ENCODE measurements at places on chromosomes 1 and 21.
A peak's percentile ranks its signal among the peaks of the same experiment; 100 is the strongest.

DNA sequence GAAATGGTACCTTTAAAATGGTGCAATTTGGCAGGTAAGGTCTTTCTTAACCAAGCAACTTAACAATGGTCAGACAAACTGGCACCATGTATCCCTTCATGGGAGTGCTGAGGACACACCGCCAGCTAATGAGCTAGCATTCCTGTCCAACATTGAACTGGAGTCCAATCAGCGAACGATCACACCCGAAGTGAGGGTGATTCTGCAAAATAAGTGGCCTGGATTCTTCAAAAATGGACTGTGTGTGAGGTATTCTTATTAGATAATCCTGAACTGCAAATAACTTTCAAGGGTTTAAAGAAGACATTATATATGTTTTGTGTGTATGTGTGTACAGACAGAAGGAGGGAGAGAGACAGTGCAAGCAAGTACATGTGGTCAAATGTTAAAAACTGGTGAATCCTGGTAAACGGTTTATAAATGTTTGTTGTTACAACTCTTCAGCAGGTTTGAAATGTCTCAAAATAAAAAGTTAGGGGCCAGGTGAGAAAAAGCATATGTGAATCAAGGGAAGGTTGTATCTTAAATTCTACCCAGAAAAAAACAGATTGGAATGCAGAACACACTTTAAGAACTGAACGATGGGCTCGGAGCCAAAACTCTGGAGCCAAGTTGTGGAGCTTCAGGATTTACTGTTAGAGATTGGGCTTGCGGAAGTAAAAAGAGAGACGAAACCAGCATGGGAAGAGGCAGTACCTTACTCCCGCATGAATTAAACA, 20.9 kb downstream of the GADD45A start:
- no peak for DNase-seq

DNA sequence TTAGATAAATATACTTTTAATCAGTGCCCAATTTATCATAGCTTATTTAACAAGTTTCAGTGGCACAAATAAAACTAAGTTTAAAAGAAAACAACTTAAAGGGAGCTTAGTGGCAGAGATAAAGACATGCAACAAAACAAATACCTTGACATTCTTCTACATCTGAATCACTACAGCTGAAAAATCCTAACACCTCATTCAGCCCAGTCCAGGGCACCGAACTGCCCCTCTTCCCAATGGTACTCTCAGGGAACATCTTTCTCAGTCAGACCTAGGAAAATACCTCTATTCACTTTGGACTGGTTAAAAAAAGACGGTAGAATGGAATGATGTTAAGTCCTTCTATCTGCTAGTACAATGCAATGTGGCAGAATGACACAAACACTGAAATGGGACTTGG, 8.3 kb downstream of the OTUD7B start:
- DNase-seq = no peak

- DNase-seq = no peak
These were observed 53.8 kb downstream of the STUM start for GRCh38 chr1:226602186-226603021.

GRCh38 chr1:78005755-78006154, 1.0 kb downstream of the DNAJB4 start:
- DNase-seq = no peak

GRCh38 chr1:222653178-222653827, 35.4 kb downstream of the MIA3 start:
- no peak for DNase-seq

DNA sequence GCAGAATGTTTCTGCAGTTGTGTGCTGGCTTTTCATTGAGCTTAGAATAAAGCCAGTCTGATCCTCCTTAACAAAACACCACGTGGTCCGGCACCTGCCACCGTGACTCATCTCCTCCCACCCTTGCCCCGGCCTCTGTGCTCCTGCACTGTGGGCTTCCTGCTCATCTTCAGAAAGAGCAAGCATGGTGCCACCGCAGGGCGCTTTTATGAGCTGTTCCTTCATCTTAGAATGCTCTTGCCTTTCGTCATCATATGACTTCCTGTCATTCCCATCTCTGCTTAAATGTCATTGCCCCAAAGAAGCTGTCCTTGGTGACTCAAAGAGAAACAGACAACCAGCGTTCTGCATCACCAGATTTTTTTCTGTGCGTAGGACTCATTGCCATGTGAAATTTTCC, 117.8 kb downstream of the HHAT start:
- peak; percentile 78 for DNase-seq

Measured in CD4-positive, alpha-beta T cell (primary cell).